ENCODE measurements at places on chromosomes 5 and 9. TPM values are rescaled to one million over a fixed set of nuclear protein-coding genes. Genes with fewer than 3 reads are reported as not detected.

DNA sequence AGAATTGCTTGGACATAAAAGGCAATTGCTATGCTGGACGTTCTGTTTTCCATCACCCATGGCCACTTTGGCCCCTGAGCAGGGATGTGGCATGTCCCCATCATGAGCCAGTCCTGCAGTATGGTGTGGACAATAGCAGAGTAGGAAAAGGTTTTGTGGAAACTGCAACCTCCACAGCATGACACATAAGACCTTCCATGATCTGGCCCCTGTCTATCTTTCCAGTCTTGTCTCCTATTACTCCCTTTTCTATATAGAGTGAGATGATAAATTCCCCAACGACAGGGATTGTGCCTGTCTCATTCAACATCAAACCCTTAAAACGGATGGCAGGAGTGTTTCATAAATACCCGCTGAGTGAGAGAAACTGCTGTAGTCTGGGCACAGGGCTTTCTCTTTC, 174.7 kb upstream of the PTCH1 start:
- no peak for DNase-seq
- no peaks in the 10 kb centered on the region for H3K4me1 ChIP-seq
- H3K36me3 ChIP-seq: no peaks in the 10 kb centered on the region
- H3K4me3 ChIP-seq: no peak overlapping the region
- H3K27me3 ChIP-seq: no peaks in the 10 kb centered on the region

DNA sequence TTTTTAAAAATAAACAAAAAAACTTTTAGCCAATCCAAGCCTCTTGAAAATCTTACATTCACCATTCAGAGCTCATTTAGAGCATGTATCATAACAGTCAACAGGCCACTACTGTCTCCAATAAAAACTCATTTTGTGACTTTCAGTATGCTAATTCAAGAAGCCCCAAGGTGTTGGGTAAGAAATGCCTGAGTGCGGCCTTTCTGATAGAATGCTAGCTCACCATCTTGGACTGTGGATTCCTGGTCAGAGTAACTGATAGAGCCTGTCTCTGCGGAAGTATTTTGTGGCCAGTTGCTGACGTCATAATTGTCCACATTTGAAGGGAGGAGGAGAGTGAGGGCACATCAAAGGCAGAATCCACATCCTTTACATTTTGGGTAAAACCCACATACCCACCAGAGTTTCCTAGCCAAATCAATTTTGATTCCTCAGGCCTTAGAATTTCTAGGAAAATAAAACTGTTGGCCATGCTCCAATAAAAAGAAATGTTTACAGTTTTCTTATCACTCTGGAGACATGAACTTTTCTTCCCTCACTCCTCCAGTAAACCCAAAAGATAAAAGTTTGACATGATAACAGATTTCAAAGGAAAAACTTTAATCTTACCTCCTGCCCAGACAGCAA, 41.1 kb upstream of the ERCC6L2 start:
- no peak overlapping the region for H3K4me3 ChIP-seq
- peaks cover 9% of the 10 kb centered on the region for H3K4me1 ChIP-seq
- no peak overlapping the region for H3K27ac ChIP-seq
- no peaks in the 10 kb centered on the region for H3K36me3 ChIP-seq
- H3K27me3 ChIP-seq: no peaks in the 10 kb centered on the region

DNA sequence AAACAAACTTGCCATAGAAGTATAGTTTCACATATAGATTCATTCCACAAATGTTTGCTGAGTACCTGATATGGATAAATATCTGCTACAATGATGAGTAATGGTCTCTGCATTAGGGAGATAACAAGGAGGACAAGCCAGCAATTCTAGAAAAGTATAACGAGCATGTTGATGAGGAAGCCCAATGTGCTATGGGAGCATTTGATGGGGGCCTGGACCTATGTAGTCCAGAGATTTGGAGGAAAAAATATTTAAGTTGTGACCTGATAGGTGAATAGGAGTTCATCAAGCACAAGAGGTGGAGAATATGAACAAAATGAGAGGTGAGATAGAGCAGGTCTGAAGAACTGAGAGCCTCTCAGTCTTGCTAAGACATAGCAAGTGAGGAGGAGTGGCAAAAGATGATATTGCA, 14.4 kb upstream of the TMEM245 start:
- no peaks in the 10 kb centered on the region for H3K36me3 ChIP-seq
- H3K4me3 ChIP-seq: no peak overlapping the region
- H3K27ac ChIP-seq: no peak overlapping the region
- no peak for DNase-seq

DNA sequence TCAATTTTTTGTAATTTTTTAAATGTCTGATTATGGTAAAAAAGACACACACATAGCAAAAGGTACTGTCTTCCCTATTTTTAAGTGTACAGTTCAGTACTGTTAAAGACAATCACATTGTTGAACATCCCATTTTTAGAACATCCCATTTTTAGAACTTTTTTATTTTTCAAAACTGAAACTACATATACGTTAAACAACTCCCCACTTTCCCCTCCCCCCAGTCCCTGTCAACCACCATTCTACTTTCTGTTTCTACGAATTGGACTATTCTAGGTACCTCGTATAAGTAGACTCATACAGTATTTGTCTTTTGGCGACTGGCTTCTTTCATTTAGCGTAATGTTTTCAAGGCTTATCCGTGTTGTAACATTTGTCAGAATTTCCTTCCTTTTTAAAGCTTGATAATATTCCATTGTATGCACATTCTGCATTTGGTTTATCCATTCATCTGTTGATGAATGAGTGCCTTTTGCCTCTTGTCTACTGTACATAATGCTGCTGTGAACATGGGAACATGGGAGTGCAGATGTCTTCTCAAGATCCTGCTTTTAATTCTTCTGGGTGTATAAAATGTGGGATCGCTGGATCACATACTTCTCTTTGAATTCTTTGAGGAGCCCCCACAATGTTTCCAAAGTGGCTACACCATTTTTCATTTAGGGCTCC, 154.0 kb downstream of the PIK3R1 start:
- H3K4me1 ChIP-seq: no peaks in the 10 kb centered on the region
- DNase-seq: no peak
- no peaks in the 10 kb centered on the region for H3K27me3 ChIP-seq
- no peak overlapping the region for H3K4me3 ChIP-seq

Gene PCDHGC3
- 19.1 TPM for total RNA-seq

Gene HMMR
- total RNA-seq: 1.2 TPM

- no peak for DNase-seq
- peak within 1 kb of the TSS; percentile 93 for H3K27ac ChIP-seq
- H3K4me1 ChIP-seq: peaks cover 13% of the 10 kb centered on the region
- no peak within 1 kb of the TSS for H3K4me3 ChIP-seq
- H3K27me3 ChIP-seq: no peaks in the 10 kb centered on the region
Measured at GRCh38 chr5:150661086-150661485, at the start of gene MYOZ3. TSS of gene MYOZ3 (plus strand) at chr5:150661251. CDS start at chr5:150662942, 1,691 bp downstream.

- no peak overlapping the region for H3K27ac ChIP-seq
- no peaks in the 10 kb centered on the region for H3K36me3 ChIP-seq
- no peaks in the 10 kb centered on the region for H3K27me3 ChIP-seq
- peaks cover 18% of the 10 kb centered on the region for H3K4me1 ChIP-seq
- no peak for DNase-seq
Measured at GRCh38 chr5:65137631-65138030, 344.1 kb downstream of the ADAMTS6 start.

DNA sequence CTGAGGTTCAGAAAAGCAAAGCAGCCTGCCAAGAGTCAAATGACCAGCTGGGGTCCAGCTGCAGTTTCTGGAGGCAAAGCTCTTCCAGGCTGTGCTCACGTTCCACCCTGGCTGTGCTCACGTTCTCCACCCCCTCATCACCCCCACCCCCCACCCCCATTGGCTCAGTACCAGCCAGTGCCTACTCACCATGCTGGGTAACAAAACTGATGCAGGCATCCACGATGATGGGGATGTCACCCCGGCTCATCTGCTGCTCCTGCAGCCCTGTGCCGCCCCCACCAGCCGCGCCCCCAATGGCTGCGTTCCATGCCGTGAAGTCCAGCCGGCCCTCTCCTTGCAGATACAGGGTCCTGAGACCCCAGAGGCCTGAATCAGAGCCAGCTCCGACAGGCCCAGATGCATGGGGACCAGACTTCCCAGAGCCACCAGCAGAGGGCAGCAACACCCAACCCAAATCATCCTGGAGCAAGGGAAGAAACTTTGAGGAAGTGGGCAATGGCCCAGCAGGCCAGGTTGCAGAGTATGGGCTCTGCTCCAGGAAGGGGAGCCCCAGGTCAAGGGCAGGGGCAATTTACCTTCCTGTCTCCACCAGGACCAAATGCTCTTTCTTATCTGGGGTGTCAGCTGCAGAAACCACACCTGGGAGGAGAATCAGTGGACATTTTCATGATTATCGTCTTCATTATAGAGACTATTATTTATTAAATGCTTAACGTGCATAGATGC, 13.7 kb upstream of the FCHSD1 start:
- no peaks in the 10 kb centered on the region for H3K27me3 ChIP-seq
- no peaks in the 10 kb centered on the region for H3K4me1 ChIP-seq
- H3K27ac ChIP-seq: no peak overlapping the region
- no peak overlapping the region for H3K4me3 ChIP-seq

DNA sequence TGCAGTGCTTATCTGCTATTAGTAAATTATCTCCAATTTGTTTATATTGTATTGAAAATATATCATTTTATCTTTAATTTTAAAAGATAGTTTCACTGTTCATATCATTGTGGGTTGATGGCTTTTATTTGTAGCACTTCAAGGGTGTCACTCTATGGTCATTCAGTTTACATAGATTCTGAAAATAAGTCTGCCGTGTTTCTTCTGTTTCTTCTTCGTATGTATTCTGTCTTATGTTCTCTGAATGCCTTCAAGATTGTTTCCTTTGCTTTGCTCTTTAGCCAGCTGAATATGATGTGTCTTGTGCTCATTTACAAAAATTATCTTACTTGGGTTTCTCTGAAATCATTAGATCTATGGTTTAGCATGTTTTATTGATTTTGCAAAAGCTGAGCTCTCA, 359.9 kb downstream of the CYLC2 start:
- H3K27ac ChIP-seq: no peak overlapping the region
- no peaks in the 10 kb centered on the region for H3K4me1 ChIP-seq
- no peak for DNase-seq
- H3K36me3 ChIP-seq: no peaks in the 10 kb centered on the region
- no peaks in the 10 kb centered on the region for H3K27me3 ChIP-seq
- no peak overlapping the region for H3K4me3 ChIP-seq

GRCh38 chr5:60529001-60529400, 171.0 kb downstream of the DEPDC1B start:
- no peak overlapping the region for H3K4me3 ChIP-seq
- no peaks in the 10 kb centered on the region for H3K4me1 ChIP-seq
- H3K27ac ChIP-seq: no peak overlapping the region
- DNase-seq: no peak
- no peaks in the 10 kb centered on the region for H3K27me3 ChIP-seq
